ENCODE measurements at places on chromosomes 6 and 20.
A peak's percentile ranks its signal among the peaks of the same experiment; 100 is the strongest.

DNA sequence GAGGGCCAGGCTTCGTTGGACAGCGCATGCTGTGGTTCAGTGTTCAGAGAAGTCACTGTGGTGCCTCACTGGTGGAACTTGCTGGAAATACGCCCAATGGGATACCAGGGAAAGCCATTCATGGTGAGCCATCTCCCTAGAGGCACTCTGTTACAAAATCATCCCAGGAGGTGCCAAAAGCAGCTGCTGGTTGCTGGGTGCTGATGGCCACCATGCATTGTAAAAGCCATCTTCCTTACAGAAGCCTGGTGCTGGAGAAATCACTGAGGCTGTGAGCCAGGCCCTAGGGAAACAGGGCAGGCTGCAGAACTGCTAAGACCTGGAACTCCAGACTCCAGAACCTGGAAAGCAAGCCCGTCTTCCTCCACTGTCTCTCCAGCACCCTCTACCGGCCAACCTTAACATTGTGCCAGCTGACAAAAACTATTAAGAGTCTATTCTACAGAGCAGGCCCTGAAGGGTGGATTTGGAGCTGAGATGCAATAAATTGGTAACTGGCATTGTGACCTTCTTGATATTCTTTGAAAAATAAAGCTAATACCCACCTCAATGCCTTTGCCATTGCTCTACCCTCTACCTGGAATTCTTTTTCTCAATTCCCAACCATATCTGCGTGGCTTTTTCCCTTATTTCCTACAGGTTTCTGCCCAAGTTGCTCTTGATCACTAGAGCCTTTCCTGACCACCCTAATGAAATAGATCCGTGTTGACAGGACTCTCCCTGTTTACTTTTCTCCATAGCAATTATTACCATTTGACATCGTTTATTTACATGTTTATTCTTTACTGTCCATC, 18.5 kb downstream of the SNRPB start:
- peak; percentile 80 for DNase-seq

GRCh38 chr6:108119769-108120141, 45.2 kb upstream of the OSTM1 start:
- DNase-seq: no peak

GRCh38 chr6:42961020-42961470, 491 bp downstream of the GNMT start:
- no peak for DNase-seq

GRCh38 chr6:137097057-137097456, 52.3 kb upstream of the IL20RA start:
- DNase-seq: no peak

DNA sequence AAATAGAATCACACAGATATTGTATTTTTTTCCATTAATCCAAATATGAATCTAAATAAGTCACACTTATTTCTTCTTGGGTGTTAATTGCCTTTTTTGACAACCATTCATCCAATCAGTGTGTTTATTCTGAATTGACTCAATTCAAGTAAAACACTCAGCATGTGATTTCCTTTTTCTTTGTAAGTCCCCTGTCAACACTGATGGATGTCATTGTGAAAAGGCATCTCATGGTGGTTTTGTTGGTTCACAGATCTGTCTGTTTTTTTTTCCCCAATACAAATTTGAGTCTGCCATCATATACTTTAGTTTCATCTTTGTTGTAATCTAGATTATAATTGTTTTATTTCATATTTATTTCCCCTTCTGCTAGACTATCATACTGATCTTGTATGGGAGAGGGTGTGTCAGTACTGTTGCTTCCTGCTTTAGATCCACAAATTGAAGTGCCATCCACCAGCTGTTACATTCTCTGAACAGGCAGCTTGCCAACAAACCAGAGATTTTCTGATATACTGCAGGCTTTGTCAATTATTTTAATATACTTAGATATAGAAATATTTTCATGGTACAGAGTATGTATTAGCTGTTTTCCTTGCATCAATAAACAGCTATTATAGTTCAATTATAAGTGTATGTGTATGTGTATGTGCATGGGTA, 64.2 kb upstream of the FLRT3 start:
- DNase-seq: no peak

DNA sequence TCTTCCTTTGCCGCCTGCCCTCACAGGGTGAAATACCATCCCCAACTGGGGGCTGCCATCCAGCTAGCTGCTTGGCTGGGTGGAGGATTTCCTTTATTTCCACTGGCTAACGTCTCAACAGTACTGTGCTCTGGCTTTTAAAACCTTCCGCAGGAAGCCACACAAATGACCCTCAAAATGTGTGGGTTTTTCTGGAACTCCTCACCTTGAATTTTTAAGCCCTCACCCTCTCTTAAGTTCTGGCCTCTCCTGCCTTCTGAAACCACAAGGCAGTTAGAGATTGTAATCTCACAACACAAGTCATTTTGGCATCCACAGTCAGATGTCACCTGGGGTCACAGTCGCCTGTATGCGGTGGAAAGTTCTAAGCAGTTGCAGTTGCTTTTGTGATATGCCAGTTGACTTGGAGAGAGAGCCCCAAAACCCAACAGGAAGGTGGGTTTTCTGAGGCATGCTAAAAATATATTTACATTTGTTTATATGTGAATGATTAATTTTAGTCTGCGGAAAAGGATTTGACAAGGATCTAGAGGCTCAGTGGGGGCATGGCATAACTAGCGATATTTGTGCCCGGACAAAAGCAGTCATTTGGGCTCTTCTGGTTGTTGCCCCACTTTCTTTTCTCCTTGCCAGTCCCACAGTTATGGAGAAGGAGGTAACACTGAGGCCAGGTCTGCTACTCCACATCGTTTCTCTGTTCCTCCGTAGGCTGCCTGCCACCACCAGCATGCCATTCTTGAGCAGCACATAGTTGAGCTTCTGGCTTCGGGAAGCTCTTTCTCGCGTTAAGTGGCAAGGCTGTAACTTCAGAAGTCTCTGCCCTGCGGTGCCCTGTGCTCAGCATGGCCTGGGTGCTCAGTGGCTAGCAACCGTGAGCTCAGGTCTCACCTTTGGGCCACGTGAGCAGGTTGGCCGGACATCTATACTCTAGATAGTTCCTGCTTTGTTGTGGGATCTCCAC, 335.3 kb downstream of the CD83 start:
- DNase-seq: peak; percentile 96

GRCh38 chr6:16058929-16059345, 69.9 kb upstream of the MYLIP start:
- no peak for DNase-seq

GRCh38 chr6:2767657-2768524, 2.7 kb downstream of the WRNIP1 start:
- DNase-seq: no peak

- DNase-seq: no peak
Observed at GRCh38 chr6:150118627-150119026, 24.2 kb upstream of the PPP1R14C start.

- no peak for DNase-seq
Observed at GRCh38 chr20:57746832-57747404, 37.1 kb upstream of the PMEPA1 start.

DNA sequence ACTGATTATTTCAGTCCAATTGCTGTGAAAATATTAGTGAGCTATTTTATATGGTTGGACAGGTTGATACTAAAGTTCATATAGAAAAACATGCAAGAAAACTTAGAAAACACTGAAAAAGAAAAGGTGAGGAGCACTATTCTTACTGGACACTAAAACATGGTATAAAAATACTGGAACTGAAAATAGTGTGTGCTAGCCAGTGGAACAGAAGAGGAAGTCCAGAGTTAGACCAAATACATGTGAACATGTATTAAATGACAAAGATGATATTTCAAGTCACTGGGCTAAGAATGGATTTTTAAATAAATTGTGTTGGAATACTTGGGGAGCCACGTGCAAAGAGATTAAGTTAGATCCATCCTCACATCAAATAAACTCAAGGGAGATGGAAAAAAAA, 218.5 kb downstream of the TMEM242 start:
- DNase-seq: peak; percentile 23

DNA sequence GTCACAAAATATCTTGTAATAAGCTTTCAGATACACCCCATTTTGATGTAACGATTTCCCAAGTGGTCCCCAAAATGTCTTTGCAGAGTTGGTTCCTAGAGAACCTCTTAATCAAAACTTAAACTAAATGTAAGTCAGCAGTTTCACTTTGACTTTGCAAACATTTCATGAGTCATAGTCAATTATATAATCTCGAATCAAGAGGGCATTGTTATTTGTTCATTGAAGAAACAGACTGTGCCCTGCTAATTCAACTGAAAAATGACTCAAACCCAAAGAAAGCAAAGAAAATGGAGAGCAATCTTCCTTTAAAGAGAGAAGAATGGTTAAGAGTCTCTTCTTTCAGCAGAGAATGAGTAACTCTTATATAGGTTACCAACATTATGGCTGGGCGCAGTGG, 58.3 kb downstream of the IPCEF1 start:
- DNase-seq: no peak

Data from Kasumi-1 (cell line).